ENCODE measurements at places on chromosomes 6 and 20.

- DNase-seq, result no peak
Observed at GRCh38 chr20:49308875-49309274, 31.0 kb upstream of the ZNFX1 start.

GRCh38 chr6:125919618-125920017 is 37.0 kb upstream of the HINT3 start:
- DNase-seq, result no peak

- DNase-seq, result no peak
Observed at GRCh38 chr6:95318137-95318536, 259.2 kb upstream of the MANEA start.

- DNase-seq, result no peak
Observed at GRCh38 chr6:90508753-90509152, 78.1 kb downstream of the MAP3K7 start.

DNA sequence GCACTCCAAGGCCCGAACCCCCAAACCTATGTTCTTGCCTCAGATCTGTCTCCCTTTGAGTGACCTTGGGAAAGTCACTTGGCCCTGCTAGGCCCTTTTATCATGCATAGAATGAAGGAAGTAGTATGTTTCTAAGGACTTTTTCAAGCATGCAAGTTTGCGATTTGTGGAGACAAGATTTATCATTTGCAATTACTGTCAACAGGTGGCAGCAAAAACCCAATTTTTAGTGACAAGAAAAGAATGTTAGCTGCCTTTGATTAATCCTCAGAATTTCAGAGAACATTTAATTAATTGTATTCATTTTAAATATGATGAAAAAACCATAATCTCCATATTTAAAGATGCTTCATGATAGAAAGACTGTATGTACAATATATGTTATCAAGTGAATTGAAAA is 28.3 kb upstream of the PREP start:
- DNase-seq, result no peak

DNA sequence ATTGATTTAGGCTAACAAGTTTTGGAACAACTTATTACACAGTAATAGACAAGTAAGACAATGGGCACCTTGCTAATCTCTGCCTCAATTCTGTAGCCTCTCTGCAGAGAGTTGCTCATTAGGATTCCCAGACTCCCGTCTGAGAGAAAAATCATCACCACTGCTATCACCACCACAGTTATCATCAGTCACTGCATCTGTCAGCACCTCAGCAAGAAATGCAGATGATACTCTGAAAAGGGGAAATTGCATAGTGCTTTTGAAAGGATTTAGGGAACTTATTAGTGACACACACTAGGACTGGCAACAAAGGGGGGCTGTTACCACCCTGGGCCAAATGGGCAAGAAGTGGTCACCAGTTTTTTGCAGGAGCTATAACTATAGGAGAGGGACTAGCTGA is 39.9 kb downstream of the FOXA2 start:
- DNase-seq, result no peak

DNA sequence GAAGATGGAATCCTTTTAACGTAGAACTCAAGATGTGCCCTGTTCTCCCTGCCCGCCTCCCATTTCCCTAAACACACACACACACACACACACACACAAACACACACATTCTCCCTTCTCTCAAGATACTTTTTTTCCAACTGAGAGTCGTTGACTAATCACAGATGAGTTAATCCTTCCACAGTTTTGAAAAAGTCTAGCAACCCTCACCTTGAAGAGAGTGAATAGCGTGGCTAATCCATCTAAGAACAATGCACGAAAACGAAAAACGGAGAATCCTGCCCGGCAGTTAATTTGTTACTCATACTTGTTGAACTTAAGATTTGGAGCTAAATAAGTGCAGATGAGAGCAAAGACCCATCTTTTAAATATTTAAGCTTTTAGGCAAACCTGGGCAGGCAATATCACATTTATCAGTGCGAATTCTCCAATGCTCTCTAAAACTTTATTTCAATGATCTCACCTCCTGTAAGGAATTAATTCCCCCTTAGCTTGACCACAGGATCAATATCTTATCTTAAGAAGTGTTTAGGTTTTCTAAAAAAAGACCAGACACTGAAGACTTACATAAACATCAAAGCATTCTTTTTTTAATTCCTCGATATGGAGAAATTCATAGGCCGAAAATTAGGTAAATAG is 1.1 kb downstream of the AGPAT4 start:
- DNase-seq, result no peak

GRCh38 chr6:7145585-7145884 is 37.8 kb downstream of the RREB1 start:
- no peak for DNase-seq

DNA sequence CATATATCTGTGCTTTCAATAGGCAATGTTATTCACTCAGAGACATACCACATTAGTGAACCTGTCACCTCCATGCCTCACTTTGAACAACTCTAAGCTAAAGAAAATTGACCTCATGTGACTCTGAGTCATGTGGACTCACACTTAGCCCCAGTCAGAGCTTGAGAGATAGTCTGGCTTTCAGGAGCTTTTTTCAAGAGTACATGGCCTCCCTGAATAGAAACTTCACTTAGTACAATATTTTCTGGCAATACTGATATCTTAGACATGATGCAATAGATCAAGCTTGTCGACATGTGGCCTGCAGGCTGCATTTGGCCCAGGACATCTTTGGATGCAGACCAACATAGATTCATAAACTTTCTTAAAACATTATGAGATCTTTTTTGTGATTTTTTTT is 8.5 kb downstream of the SPTLC3 start:
- no peak for DNase-seq

DNA sequence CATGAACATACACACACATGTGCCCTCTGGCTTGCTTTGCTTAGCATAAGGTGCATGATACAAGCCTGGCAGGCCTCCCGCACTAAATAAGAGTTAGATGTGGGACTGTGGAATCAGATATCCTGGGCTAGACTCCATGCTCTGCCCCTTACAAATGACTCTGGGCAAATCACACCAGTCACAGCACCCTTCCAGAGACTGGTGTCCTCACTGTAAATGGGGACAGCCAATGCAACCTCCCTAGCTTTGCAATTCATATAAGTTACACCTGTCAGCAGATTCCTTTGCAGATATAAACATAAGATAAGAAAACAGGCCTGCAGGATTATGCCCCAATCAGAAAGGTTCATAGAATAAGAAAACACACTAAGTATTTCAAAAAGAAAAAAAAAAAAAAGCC is 174.1 kb downstream of the PTPRT start:
- DNase-seq, result no peak

GRCh38 chr20:47677635-47678453 is 107.4 kb downstream of the SULF2 start:
- peak; percentile 29 for DNase-seq

DNA sequence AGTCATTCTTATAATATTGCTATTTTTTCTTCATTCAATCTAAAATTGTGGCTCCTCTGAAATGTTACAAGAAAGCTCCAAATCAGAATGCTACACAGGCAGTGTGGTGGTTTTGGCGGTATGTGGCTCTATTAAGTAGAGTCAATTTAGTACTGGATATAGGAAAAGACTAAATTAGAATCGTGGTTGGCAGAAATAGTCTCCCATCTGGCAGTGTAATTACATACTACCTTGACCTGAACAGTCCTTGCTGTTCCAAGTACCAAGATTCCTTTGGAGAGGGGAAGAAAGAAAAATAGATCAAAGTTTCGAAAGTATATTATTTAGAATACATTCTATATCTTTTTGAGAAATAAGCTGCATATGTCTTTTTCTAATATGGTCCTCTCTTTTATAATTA is 78.2 kb downstream of the C6orf118 start:
- no peak for DNase-seq

DNA sequence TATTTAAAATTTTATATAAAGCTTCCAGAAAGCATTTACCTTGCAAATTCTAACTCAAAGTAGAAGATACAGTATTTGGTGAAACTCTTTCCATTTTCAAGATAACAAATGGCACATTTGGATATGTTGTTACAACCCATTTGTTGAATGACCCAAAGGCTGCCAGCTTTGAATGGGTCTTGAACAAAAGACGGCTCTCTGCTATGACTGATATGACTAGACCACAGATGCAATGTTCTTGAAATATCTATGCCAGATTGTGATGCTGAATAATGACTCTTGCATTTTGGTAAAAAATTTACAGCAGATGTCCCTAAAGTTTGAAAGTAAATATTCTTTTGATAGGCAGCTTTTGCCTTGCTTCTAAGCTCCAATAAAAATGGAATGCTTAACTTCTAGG is 99.6 kb downstream of the HTR1B start:
- no peak for DNase-seq

- DNase-seq, result no peak
Observed at GRCh38 chr20:20562507-20562906, 149.9 kb downstream of the RALGAPA2 start.

All from central memory CD8-positive, alpha-beta T cell (primary cell).